ENCODE measurements at places on chromosomes 1 and 21.
A peak's percentile ranks its signal among the peaks of the same experiment; 100 is the strongest.

- peak; percentile 64 for DNase-seq
Measured at GRCh38 chr21:29538115-29538514, 239.4 kb downstream of the BACH1 start.

- DNase-seq: peak; percentile 84
Measured at GRCh38 chr1:201275253-201275666, 8.0 kb upstream of the PKP1 start.

DNA sequence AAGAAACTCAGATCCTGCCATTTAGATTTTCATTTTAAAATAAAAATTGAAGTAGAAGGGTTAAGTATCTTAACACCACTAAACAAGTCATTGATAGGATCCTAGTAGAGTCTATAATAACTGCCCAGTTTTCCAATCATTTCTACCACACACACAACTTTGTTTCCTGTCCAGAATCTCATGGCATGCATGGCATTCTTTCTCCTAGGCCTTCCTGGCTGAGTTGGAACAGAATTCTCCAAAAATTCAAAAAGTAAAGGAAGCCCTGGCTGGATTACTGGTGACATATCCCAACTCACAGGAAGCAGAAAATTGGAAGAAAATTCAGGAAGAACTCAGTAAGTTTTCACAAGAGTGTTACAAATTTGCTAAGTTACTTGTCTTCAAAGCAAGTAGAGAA is 111.4 kb upstream of the BMP8A start:
- no peak for DNase-seq

- no peak for DNase-seq
Measured at GRCh38 chr1:221708987-221709386, 32.9 kb downstream of the DUSP10 start.

DNA sequence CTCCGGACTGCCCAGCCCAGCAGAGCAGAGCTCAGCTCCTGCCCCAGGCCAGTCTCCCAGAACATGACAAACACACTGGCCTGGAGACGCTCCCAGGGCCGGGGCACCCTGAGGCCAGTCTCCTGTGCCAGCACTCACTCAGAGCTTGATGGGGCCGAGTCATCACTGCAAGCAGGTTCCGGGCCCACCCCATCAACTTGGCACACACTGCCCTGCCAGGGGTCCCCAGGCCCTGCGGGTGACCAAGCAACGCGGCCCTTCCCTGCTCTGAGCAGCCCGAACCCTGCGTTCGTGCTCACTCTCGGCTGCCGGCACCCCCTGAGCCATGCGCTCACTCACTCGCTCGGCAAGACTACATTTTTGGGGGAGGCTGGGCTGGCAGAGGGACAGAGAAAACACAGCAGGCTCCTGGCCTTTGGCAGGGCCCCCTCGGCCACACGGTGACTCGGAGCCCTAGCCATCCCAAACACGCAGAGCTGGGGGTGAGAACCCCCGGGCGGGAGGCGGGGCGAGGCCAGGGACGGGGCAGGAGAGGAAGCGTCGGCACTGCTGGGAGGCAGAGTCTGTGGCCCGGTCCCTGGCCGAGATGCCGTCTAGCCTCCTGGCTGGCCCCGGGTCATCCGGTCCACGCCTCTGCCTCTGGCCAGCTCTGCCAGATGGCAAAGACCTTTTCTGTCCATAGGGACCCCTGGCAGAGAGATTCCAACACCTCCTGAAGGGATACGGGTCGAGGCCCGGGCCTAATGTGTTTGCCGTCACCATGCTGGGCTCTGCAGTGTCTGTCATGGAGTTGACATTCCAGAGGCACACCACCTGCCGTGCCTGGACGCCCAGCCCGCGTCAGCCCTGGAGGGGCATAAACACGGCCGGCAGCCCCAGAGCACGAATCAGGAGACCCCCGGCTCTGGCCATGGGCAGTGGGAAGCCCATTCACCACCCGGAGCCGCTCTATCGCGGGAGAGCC is 68.0 kb downstream of the MEGF6 start:
- DNase-seq: peak; percentile 89

GRCh38 chr1:198811449-198811848 is 172.6 kb downstream of the PTPRC start:
- DNase-seq: no peak

DNA sequence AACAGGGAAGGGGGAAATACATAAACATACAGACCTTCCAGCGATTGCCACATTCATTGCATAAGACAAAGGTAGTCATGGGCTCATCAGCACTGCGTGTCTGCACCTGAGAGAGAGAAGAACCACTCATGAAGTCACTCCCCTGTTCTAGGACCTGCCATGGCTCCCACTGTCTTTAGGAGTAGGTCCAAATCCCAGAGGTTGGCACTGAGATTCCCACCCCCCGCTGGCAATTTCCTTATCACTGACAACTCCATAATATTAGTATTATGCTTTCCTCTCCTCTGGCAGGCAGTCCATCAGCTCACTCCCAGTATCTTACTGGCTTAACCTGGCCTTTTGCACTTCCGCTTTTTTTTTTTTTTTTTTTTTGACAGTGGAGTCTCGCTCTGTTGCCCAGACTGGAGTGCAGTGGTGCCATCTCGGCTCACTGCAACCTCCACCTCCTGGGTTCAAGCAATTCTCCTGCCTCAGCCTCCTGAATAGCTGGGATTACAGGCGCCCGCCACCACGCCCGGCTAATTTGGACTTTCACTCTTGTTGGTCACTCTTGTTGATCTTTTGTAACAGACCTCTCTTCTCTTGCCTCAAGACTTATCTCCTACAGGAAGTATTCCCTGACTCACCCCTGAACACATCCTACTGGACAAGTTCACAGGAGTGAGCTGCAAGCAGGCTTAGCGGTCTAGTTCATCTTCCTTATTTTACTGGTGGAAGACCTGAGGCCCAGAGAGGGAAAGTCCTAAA is 14.8 kb upstream of the ZNF436 start:
- peak; percentile 7 for DNase-seq

DNA sequence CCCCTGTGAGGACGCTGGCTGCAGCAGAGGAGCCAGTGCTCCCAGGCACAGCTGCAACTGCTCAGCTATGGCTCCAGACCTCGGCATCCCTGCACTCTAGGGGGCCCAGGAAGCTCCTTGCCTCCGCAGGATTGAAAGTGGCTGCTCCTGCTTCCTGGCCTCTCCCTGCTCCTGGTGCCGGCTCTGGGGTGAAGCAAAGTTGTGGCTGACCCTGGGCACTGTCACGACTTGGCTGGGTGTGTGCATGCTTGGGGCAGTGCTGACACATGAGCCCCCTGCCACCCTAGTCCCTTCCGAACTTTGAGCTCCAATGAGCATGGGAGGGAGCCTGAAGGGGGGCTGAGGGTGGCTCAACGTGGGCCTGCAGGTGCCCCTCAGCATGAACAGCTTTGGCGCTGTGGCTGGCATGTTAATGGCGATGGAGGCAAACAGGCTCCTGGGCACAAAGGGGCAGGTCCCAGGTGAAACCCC is 1512.2 kb downstream of the KCNT2 start:
- no peak for DNase-seq

- peak; percentile 56 for DNase-seq
Measured at GRCh38 chr1:12112711-12113161, 49.6 kb downstream of the TNFRSF8 start.

DNA sequence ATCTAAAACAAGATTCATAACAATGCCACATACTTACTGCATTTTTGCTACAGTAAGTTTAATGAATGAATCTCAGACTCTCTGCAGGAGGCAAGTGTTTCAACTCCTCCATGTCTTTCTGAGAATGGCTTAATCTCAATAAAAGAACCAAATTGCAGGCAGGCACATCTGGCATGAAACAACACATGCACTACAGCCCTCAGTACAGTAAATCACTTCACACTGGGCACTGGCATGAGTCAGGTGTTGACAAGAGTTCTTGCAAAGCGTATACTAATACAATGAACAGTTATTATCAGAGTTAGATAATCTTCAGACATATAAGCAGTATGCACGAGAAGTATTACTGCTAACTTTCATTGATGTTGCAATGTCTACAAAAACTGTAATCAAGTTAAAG is 1386.8 kb downstream of the MRPL39 start:
- no peak for DNase-seq

DNA sequence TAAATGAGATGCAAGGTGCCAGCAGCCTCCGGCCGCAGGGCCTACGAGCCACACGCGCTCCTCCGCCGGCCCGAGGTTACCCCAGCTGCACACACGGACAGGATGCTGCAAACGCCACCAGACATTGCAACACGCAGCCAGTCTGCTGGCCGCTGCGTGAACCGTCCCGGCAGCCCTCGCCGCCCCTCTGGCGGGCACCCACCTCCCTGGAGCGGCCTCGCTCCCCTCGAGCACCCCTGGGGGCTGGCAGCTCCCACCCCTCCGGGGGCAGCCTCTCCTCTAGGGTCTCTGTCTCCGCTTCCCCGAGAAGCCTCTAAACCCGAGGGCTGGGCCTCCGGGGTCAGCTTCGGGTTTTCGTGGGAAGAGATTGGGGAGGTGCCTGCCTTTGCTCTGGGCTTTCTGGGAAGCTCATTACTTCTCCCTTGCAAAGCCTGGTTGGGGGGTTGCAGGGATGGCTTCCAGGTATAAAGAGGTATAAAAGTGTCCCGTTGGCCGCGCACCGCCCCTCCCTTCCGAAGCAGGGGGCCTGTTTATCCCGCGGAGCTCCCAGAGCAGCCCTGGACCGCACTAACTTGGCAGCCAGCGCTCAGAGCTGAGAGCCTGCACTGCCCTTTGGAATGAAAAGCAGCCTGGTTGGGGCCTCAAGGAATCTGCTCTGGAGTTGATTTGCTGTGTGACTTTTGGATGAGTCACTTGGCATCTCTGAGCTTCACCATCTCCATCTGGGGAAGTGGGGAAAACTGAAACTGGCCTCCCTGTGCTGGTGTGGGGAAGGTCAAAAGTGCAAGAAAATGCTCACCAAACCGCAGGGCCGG is 21.8 kb downstream of the DHRS3 start:
- DNase-seq: peak; percentile 97

- DNase-seq: no peak
Measured at GRCh38 chr1:224540535-224540934, 75.6 kb upstream of the CNIH3 start.

DNA sequence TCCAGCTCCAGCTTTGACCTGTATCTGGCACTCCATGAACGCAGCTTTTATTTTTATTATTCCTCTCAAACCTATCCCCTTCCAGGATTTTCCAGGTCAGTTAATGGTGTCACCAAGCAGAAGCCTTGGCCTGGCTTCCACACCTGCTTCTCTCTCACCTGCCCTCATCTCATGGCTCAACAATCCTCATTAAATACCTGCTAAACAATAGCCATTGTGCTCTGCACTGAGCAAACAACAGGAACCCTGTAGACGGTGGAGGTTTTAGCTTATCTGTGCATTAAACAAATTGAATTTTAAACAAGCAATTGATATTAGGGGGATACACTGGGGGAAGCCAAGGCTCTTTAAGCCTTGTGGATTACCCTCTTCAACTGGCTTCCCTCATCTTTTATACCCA is 15.3 kb downstream of the PYCR2 start:
- DNase-seq: no peak

DNA sequence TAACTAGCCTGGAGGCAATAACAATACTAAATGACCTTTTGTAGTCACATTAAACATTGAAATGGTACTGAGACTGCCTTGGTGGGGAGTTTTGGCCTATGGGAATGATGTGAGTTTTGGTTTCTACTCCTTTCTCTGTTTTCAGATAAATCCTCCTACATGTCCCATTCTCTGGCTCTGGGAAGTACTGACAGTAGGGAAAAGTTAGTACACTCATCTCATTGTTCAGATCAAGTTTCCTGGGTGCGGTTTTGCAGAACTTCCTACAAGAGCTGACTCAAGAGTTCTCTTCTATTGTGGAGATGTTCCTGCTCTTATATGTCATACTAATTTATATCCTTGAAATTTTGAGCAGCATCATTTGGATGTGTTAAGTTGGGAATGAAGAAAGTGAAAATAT is 74.2 kb upstream of the MACF1 start:
- DNase-seq: peak; percentile 79

GRCh38 chr1:164064501-164064900 is 494.5 kb upstream of the PBX1 start:
- DNase-seq: peak; percentile 4

DNA sequence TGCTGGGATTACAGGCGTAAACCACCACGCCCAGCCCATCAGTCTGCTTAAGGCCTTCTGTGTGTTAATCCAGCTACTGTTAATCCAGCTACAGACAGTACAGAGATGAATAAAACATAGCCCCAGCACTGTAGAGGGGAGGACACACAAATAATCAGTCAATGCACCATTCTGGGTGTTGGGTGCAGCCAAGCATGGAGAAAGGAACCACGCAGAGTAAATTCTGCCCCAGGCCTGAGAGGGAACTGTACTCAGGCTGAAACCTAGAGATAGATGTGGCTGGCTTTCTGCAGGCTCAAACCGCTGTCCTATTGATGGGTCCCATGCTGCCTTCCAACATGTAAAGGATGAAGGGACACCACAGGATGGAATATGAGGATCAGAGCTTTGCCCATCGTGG is 136.8 kb upstream of the IGSF21 start:
- DNase-seq: no peak

- no peak for DNase-seq
Measured at GRCh38 chr1:37940299-37940947, 6.4 kb downstream of the INPP5B start.

- no peak for DNase-seq
Measured at GRCh38 chr1:199205740-199206441, 567.1 kb downstream of the PTPRC start.

GRCh38 chr1:205805082-205805711 is 7.8 kb downstream of the SLC41A1 start:
- peak; percentile 23 for DNase-seq

DNA sequence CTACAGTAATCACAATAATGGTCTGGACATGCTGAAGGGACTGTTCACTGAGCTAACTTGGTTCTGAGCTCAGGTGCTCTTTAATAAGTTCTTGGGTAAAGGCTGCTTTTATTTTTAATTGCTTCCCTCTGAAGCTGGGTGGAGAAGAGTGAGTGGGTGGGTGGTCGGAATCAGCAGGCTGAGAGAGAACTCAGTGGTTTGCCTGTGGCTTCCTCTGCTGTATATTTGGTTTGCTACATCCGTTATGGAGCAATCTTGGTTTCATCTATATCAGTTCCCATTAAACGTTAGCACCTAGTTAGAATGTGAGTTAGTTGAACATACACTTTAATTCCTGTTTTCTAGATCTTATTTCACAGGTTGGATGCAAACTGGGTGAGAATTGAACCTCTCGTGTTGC is 23.3 kb downstream of the CNIH4 start:
- no peak for DNase-seq

DNA sequence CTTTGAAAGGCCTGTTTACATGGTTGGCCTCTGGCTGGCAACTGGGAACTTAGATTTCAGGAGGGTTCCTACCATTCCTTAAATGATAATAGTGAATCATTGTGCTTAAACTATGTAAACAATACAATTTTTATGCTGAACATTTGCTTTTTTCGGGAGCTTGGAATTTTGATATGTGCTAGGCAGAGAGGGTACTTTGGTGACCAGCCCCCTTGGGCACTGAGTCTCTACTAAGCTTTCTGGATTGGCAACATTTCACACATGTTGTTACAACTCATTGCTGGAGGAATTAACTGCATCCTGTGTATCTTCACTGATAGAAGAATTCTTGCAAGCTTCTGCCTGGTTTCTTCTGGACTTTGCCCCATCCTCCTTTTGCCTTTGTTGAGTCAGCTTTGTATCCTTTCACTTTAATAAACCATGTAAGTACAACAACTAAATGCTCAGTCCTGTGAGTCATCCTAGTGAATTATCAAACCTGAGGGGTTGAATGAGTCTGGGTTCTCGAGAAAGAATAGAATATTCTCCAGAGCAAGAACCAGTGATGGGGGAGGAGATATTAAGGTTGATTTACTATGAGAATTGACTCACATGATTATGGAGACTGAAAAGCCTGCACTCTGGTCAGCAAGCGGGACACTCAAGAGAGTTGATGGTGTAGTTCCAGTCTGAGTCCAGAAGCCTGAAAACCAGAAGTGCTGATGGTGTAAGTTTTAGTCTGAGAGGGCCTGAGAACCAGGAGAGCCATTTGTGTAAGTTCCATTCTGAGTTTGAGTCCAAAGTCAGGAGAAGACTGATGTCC is 3.1 kb upstream of the SLC16A4 start:
- peak; percentile 69 for DNase-seq
